Stimulated activated CD4-positive, alpha-beta T cell treated with anti-CD3 and anti-CD28 coated beads, Interleukin-12 subunit alpha, Interleukin-12 subunit beta, amount 100 ng/mL, for 48 hours (primary cell): ENCODE measurements at places on chromosomes 2 and 18.

- DNase-seq: no peak
These were observed 113.4 kb downstream of the EIPR1 start for GRCh38 chr2:3264010-3264744.

DNA sequence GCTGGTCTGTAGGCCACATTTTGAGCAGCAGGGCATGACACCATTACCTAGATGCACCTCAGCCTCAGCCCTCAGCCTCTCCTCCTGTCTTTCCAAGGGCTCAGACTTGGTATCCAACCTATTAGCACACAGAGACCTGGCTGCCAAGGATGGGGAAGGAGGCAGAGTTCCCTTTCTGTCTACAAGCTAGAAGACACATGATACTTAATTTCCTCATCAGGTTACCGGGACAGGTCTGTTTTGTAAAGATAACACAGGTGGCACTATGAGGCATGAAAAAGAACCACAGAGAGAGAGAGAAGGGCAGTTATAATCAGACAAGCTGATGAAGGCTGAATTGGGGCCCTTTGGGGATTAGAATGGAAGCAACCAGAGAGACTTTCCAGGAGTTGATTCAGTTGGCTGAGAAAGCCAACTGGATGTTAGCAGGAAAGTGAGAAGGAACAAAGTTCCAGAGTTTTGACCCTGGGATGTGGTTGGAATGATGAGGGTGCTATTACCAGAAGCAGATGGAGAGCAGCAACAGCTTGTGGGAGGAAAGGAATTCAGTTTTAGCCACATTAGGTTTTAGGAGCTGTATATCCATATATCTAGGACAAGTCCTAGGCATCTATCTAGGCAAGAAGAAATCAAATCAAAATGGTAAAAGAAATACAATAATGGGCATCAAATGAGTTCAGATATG is 46.0 kb upstream of the RMND5A start:
- no peak for DNase-seq

DNA sequence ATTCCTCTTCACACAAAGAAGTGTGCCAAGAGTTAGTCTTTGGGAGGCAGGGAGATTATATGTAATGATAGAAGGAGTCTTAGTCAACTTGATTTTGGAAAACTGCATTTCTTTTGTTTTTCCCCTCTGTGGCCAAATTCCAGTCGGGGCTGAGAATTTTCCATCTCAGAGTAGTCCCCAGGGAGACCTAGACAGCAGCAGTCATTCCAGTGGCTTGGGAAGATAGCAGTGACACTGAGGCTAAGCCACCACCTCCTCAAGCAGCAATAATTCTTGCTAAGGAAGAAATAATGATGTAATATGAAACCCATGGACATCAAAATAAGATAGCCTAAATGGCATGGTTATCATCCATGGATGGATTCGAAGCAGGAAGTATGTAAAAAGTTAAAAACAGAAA is 21.0 kb upstream of the CCDC141 start:
- DNase-seq: no peak

GRCh38 chr2:122643725-122644329 is 888.4 kb downstream of the TSN start:
- DNase-seq: no peak

GRCh38 chr18:62523631-62524439 is 1.0 kb downstream of the ZCCHC2 start:
- no peak for DNase-seq

- no peak for DNase-seq
These were observed 5.1 kb downstream of the SDC1 start for GRCh38 chr2:20219763-20220380.

DNA sequence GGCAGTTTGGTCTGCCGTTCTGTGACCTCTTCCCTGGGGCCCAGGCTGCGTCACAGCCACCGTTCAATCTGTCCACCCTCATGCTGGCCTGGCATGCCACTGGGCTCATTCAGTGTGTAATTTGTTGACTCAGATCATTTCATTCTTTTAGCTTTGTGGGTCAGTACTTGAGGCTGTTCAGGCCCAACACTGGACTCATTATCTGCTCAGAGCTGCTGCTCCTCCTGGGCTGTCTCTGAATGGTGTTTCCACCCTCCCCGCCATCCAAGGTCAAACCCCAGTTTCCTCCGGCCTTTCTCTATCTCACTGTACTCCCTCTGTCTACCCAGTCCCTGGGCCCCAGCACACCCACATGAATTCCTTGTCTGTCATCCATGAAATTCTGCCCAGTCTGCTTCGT is 152.4 kb upstream of the NCK2 start:
- no peak for DNase-seq

DNA sequence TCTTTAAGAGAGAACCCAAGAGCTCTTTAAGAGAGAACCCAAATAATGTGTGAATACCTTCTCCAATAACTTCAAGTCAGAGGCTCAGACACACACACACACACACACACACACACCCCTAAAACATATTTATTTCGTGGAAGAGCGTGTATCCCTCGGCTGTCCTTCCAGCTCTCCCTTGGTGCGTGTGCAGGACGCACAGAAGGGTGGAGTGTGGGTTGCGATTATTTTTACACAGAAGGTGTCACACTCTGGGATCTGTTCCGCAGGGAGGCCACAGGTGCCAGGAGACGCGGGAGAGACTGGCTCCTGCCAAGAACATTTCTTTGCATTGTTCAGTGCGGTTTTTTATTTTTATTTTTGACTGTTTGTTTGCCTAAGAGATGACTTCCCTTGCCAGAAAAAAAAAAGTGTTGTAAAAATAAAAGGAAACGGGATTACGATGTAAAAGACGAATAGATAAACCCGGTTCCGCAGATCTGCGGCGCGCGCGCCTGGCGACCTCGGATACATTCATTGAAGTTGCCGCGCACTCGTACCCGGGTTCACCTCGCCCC is 47.3 kb upstream of the ATP6V1B1 start:
- DNase-seq: no peak

- DNase-seq: no peak
These were observed 41.2 kb upstream of the TEX51 start for GRCh38 chr2:126857502-126857901.

GRCh38 chr2:46067062-46067461 is 230.1 kb upstream of the EPAS1 start:
- no peak for DNase-seq

GRCh38 chr2:64624108-64624610 is 29.6 kb downstream of the SERTAD2 start:
- no peak for DNase-seq

GRCh38 chr2:138503652-138504051 is 2.1 kb downstream of the SPOPL start:
- no peak for DNase-seq

GRCh38 chr2:217980591-217980990 is 22.2 kb downstream of the TNS1 start:
- DNase-seq: no peak

DNA sequence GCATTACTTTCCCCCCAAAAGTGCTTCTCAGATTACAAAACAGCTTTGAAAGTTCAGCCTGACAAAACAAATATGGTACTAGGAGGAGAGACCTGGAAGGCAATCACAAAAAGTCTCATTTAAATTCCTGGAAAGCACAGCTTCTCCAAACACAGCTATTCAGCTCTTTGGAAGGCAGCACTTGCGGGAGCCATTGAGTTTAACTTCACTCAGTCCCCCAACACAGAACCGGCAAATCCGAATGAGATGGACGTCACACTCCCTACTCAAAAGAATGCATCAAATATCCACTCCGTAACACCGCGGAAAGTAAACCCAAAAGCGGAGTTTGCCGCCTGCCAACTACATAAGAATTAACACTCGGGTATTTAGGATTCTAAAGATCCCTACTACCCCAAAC is 638 bp downstream of the ST6GAL2 start:
- no peak for DNase-seq

DNA sequence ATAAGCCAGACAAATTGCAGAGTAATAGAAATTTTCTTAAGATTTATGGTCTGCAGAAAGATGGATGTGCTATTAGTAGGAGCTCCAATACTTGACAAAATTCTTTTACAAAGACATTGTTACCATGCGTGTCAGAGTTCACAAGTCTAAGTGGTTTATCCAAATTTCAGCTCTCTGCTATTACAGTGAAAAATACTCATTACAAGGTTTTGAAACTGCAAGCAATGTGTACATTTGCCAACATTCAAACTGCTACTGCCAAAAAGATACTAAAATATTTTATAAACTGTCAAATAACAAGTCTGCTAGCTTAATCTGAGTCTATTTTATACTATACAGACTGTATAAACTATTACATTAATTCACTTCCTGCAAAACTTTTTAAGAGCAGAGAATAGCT is 1341.5 kb upstream of the ACVR2A start:
- DNase-seq: no peak

- DNase-seq: no peak
These were observed 20.0 kb upstream of the POMC start for GRCh38 chr2:25188405-25188804.

DNA sequence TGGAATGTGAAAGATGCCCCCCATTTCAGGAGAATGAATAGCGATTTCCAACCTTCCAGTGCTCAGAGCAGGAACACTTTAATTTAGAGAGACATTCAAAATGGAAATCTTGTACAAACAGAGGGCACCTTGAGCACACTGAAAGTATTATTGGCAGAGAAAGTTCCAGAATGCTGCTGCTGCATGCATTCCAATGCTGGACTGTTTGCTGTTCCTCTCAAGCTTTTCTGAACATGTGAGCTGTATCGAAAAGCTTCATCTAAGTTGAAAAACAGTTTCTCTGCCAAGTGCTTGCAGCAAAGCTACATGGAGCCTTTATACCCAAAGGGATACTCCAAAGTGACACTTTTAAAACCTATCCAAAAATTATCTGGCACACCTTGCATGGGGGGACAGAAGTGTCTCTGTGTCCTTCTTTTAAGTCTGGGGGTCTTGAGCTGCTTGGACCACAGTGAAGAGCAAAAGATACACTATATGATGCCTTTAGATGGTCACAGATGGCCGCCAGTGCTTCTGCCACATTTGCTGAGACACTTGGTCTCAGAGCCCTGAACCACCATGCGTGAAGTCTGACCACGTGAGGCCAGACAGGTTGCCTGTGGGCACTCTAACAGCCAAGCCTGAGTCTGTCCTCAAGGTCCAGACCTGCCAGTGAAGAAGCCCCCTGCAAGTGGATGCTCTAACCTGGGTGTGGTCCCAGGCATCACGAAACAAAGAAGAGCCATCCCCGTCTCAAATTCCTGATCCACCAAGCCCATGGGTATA is 18.8 kb downstream of the UXS1 start:
- DNase-seq: no peak

DNA sequence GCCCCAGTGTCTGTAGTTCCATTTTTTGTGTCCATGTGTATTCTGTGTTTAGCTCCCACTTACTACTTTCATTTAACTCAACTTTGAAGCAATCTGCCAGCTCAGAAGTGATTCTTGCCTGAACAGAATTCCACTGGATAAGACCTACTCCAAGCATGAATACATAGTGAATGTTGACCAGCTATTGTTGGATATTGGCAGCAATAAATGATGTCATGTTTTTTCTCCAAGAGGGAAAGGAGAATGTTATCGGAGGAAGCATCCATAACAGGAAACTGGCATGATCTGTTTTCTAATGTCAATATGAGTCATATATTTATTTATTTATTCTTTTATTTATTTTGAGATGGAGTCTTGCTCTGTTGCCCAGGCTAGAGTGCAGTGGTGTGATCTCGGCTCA is 36.8 kb upstream of the TRAPPC8 start:
- DNase-seq: no peak

GRCh38 chr2:3516831-3517230 is 2.5 kb downstream of the ADI1 start:
- DNase-seq: no peak

GRCh38 chr2:231991664-231992063 is 30.2 kb downstream of the DIS3L2 start:
- no peak for DNase-seq

DNA sequence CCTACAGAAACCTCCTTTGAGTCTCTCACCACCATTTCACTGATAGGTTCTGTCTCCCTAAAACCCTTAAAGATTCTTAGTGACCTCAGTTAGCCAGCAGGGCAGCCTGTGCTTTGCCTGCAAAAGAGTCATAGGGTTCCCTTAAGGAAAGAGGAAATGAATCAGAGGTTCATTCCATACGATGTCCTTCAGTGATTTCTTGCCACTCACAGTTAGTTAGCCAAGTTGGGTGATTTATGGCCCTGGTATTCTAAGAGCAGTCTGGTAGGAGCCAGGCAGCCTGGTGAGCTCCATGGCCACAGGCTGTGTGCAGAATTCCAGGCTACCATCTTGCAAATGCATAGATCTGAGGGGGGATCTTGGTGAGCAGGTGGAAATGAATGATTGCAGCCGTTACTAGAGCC is 18.7 kb upstream of the CCBE1 start:
- DNase-seq: no peak

- DNase-seq: no peak
These were observed 25.7 kb downstream of the MTHFD2 start for GRCh38 chr2:74223941-74224770.

GRCh38 chr2:229270551-229271410 is at the start of gene PID1:
Gene PID1, minus strand, starts transcription at chr2:229271287. Its CDS starts 244 bp downstream, at chr2:229271043.
- no peak for DNase-seq

DNA sequence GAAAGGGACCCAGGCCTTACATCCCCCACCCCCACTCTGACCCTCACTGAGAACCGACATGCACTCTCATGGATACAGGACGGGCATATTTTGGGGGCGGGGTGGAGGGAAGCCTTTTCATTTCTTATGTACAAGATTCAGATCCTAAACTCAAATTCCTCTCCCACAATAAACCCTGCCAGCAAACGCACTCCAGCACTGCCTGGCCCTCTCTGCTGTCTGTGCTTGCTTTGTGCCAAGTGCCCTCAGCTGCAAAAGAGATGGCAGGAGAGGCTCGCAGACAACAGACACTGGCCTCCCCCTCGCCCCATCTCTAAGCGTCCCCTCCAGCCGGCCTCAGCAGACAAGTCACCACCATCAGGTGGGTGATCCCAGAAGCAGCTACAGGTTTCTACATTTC is 42.4 kb downstream of the FAM168B start:
- no peak for DNase-seq

DNA sequence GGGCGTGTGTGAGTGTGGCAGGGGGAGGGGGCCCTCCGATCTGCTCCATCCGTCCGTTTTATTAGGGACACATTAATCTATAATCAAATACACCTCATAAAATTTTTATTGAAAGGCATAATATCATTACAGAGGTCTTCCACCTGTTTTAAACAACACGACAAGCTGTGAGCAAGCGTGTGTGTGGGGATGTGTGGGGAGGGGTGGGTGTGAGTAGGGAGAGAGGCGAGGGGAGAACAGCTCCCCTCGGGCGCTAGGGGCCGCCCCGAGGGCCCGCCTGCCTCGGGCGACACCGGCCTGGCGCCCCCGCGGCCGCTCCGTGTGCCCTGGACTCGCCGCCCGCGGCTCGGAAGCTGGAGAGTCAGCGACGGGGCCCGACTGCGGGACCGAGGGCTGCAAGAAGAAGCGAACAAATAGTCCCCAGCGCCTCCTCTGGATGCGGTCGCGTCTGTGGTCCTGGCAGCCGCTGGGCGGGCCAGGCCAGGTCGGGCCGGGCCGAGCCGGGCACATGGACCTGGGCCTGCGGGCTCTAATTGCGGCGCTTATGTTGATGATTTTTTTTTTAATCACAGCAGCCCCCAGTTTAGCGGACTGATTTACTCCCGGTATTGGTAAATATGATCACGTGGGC is 352 bp upstream of the HOXD9 start:
- DNase-seq: no peak
